Lung (tissue), 17 donors: ENCODE measurements at places on chromosomes 13 and 19. TPM values are rescaled to one million over a fixed set of nuclear protein-coding genes. Genes with fewer than 3 reads are reported as not detected.

GRCh38 chr13:99421271-99421670, 80.0 kb upstream of the TM9SF2 start:
- H3K36me3 ChIP-seq = no peaks in the 10 kb centered on the region
- H3K27me3 ChIP-seq = no peaks in the 10 kb centered on the region
- peaks cover 3% of the 10 kb centered on the region for H3K4me1 ChIP-seq

Gene RGL3
- 10.4 TPM for polyA plus RNA-seq

DNA sequence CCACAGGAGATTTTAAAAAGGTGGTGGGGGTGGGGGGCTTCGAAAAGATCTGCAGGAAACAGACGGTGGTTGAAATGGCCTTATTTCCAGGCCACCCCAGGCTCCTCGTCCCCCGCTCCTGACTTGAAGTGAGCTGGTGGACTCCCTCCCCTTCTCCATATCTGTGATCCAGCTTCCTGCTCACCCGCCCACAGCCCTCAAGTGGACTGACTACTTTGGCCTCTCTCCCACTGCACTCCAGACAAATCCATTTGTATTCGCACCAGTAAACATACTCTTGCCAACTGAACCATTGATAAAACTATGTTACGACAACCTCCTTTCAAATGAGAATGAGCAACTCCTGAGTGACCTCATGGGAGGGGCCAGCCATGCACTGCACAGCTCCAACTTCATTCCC, 259.5 kb downstream of the COL4A1 start:
- H3K36me3 ChIP-seq = no peaks in the 10 kb centered on the region
- DNase-seq = peak; percentile 96
- no peak overlapping the region for H3K27ac ChIP-seq

DNA sequence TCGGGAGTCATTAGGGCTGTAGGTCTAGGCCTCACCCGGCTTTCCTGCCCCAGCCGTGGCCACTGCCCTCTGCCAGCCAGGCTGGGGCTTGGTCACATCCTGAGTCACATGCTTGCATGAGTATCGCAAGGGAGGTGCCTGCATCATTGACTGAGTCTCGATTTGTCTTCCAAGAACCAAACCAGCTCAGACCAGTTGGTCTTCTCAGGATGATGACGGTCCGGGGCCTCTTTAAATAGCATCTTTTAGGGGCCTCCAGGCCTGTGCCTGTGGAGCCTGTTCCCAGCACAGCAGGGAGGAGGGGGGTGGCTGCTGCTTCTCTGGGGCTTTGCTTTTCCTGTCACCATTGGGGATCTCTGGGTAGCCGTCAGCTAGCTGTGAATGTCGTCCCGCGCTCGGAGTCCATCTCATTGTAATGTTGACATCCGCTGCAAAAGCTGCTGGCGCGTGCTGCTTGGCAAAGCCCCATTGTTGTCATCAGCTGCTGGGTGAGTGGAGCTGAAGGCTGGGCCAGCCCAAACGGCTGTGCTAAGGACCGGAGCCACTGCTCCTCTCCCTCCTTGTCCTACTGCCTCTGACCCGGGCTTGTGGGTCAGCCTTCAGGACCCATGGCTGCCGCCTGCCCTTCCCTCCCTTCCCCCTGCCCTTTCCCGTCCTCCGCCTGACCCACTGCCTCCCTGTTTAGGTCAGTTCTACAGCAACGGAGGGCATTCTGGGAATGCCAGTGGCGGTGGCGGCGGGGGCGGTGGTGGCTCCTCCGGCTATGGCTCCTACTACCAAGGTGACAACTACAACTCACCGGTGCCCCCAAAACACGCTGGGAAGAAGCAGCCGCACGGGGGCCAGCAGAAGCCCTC, 14.3 kb upstream of the QTRT1 start:
- H3K4me1 ChIP-seq = no peaks in the 10 kb centered on the region
- H3K27ac ChIP-seq = no peak overlapping the region
- peak; percentile 15 for DNase-seq
- no peaks in the 10 kb centered on the region for H3K27me3 ChIP-seq

Gene CADM4
- polyA plus RNA-seq = 8.7 TPM

Gene PRR19
- 0.92 TPM for polyA plus RNA-seq

Gene NAPSA
- 2,584 TPM for polyA plus RNA-seq

Gene TMIGD2
- 1.6 TPM for polyA plus RNA-seq

- no peak overlapping the region for H3K27ac ChIP-seq
- H3K4me3 ChIP-seq = no peak overlapping the region
- H3K36me3 ChIP-seq = no peaks in the 10 kb centered on the region
- H3K4me1 ChIP-seq = no peaks in the 10 kb centered on the region
- peaks cover 35% of the 10 kb centered on the region for H3K27me3 ChIP-seq
- no peak for DNase-seq
Observed at GRCh38 chr19:33621065-33621785, 528 bp upstream of the CHST8 start.
